ENCODE measurements at places on chromosomes 6 and 20.

DNA sequence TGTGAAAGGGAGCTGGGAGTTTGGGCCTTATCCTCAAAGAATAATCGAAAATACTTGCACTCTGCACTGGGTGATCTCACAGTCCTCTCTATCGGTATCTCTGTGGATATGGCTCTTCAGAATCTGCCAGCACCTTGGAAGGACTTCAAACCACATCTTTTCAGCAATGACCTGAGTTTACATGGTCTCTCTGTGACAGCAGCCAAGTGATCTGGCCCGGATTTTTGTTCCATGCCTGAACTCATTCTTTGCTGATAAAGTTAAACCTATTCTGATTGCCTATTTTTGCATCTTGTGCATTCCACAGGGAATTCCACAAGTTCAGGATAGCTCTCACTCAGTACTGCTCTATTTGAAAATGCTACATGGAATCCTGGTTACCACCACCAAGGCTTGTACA, 98.9 kb downstream of the HDGFL1 start:
- no peak for DNase-seq

DNA sequence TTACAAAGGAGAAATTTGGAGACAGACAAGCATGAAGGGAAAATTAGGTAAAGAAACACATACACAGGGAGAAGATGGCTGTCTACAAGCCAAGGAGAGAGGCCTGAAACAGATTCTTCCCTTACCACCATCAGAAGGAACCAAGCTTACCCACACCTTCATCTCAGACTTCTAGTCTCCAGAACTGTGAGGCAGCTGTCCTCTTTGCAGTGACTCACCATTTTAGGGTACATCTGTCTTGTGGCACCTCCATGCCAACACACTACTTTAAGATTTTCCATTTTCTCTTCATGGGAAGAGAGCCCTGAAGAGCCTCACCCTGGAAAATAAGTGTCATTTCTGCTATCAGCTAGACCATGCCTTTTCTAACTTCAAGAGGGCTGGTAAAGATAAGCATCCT, 369.3 kb downstream of the FRK start:
- no peak for DNase-seq

- peak; percentile 84 for DNase-seq
These were observed 61.0 kb upstream of the SCGN start for GRCh38 chr6:25590986-25591385.

DNA sequence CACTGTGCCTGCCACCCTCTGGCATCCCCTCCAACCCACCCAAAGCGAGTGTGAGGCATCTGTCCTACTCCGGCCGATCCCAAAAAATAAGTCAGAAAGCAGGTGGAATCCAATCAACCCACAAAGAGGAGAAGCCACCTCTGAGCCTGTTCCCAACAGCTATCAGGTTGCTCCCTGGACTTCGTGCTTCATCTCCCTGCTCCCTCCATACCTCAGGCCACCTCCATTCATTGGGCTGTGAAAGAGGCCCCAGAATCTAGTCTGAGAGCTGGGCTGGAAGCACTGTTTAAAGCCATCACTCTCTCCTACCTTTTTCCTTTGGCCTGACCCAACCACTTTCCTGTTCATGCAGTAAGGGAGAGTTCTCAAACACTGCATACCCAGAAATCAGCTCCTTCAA, 106.1 kb downstream of the ZMYND8 start:
- no peak for DNase-seq

GRCh38 chr6:7558781-7559180, 17.3 kb downstream of the DSP start:
- no peak for DNase-seq

Data from NCI-H2081 (cell line).